Hematopoietic multipotent progenitor cell treated with erythropoietin and hydrocortisone succinate and interleukin-3 and kit ligand, for 8 days (in vitro differentiated cells): ENCODE measurements at places on chromosomes 7 and 10.

GRCh38 chr10:69559525-69559924 lies 13.7 kb downstream of the NEUROG3 start:
- no peak for DNase-seq

DNA sequence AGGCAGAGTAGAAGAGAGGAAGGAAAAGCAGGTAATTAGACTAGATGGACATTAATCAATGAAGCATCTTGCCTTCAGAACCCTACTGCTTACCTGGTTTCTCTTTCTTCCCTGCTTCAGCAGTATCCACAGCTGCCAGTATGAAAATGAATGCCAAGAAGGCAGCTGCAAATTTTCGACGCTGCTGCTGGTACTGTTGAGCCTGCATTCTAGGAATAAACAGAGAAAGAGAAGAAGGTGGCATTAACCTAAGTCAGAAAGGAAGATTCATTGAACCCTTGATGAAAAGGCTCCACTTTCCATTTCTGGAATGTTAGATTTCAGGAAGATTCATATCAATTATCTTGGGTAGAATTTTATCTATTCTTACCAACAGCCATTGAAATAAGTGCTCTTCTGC lies 88.8 kb downstream of the PTN start:
- DNase-seq: no peak

- DNase-seq: no peak
Observed at GRCh38 chr10:110103921-110104461, 96.2 kb downstream of the ADD3 start.

DNA sequence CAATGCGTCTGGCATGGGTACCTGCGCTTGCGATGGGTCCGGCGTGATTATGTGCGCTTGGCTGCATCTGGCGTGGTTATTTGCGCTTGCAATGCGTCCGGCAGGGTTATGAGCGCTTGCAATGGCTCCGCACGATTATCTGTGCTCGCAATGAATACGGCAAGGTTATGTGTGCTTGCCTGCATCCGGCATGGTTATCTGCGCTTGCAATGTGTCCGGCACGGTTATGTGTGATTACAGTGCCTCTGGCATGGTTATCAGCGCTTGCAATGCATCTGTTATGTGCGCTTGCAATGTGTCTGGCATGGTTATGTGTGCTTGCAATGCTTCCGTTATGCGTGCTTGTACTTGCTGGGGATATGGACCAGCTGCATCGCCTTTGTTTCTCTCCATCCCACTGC lies 37.7 kb downstream of the RBAK start:
- no peak for DNase-seq

DNA sequence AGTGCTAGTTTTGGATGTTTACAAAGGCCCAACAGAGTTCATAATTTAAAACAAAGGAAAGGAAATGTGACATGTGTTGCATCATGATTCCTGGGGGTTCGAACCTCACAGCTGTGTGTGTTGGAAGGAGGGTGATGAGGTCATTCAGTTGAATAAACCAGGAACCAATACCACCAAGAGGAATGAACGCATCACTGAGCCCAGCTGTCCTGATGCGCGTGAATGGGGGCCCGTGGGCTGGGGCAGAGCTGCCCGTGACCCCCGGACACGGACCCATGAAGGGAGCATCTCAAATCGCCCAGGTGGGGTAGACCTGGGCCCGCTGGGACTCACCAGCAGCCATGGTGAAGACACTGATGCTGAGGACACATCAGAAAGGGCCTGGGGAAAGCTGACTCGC lies 33.0 kb downstream of the BRI3 start:
- DNase-seq: no peak

GRCh38 chr7:3294432-3295100 lies 6.5 kb upstream of the SDK1 start:
- DNase-seq: no peak

GRCh38 chr7:64686493-64687184 lies 20.7 kb downstream of the ZNF107 start:
- DNase-seq: no peak

GRCh38 chr10:101489355-101489754 lies 98.7 kb downstream of the POLL start:
- no peak for DNase-seq

- peak; percentile 83 for DNase-seq
Observed at GRCh38 chr7:5396542-5396941, 27.1 kb downstream of the TNRC18 start.

GRCh38 chr10:104807581-104808310 lies 166.7 kb downstream of the SORCS3 start:
- no peak for DNase-seq

DNA sequence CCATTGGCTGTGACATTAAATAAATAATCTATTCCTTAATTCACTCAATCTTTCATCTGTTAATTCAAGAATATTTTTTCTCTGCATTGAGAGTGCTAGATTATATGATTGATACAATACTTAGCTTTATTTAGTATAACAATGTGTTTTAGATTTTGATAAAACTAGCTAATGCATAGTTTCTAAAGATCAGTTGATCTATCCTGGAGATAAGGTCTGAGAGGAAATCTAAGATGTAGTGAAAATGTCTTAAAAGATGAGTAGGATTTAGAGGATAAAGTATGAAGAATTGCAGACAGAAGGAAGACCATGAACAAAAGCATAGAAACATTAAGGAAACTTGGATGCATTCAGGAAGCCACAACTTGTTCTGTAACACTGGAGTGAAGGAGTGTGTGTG lies 110.3 kb downstream of the ETV1 start:
- no peak for DNase-seq

DNA sequence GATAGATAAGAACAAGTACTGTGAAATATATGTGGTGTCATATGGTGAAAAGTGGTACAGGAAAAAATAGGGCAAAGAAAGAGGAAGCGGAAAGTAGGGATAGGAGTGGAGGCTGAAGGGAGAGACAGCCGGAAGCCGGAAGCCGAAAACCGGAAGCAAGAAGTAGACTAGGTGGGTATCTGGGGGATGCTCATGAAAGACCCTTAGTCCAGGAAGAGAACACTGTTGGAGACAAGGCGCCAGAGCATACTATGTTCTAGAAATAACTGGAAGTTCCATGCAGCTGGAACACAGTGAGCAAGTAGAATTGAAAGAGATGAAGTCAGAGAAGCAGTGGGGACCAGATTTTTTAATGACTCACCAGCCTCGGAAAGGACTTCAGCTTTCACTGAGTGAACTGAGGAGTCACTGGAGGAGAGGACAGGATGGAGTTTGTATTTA lies 22.5 kb downstream of the ST8SIA6 start:
- peak; percentile 53 for DNase-seq

DNA sequence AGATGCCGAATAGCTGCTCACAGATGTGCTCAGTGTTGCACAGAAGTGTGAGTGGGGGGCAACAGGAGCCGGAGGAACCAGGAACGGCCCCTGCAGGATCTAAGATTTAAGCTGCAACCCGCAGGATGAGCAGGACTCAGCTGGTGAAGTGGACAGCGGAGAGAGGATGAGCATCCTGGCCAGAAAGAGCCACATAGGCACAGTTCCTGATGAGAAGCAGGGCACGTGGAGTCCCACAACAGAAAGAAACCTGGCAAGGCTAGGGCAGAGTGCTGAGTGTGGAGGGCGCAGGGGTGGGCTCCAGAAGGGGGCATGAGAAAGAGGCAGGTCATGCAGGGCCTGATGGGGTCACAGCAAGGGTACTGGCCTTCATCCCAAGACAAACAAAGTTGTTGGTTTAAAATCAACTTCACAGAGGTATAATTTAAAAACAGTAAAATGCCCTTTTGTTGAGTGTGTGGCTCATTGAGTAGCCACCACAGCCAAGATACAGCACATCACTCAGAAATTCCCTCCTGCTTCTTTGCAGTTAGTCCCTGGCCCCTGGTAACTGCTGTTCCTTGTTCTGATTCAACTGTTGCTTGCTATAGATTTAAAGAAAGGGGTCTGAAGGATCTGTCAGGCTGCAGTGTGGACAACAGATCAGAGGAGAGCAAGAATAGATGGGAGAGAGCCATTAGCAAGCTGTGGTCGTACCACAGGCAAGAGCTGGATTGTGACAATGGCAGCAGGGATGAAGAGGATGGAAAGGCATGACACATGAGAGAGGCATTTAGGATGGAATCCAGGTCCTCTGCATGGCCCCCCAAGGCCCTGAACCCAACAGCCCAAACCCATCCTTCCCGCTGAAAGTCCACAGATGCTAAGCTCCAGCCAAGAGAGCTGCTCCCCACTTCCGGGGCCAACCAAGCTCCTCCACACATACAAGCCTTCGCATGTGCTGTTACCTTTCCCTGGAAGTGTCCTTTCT lies 53.1 kb upstream of the OSBPL3 start:
- DNase-seq: no peak

DNA sequence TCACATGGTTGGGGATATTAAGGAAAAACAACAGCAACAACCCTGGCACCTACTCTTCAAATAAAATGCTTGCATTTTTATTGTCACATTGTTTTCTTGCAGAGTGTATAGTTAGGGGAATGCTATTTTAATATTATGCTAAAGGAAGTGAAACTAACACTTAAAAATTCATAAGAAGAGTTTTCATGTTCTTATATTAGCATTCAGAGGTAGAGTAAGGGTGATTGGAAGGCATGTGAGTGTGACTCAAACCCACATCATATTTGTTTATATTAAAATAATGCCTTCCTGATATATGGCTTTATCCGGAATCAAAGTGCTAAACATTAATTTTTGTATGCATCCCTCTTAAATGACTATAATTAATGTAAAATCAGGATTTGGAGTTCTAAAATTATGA lies 59.8 kb upstream of the TES start:
- no peak for DNase-seq

GRCh38 chr10:110481919-110482318 lies 15.8 kb upstream of the DUSP5 start:
- DNase-seq: no peak

GRCh38 chr7:29588900-29589696 lies 25.5 kb downstream of the PRR15 start:
- peak; percentile 79 for DNase-seq

DNA sequence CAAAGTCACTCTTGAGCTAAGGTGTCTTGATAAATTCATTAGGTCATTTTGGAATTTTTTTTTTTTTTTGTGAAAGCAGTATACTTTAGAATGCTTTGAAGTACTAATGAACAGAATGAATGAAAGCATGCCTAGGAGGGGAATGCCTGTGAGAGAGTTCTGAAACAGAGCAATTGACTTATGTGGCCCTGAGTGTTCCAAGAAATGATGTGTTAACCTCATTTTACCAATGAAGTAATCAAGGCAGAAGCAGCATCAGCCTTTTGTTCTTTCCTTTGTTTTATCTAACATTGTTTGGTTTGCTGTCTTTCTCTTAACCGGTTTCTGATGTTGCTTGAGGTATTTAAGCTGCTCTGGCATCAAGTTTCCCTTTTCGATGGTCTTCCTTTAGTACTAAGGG lies 154.6 kb upstream of the HGF start:
- no peak for DNase-seq

GRCh38 chr7:41679566-41679965 lies 23.3 kb downstream of the INHBA start:
- no peak for DNase-seq

DNA sequence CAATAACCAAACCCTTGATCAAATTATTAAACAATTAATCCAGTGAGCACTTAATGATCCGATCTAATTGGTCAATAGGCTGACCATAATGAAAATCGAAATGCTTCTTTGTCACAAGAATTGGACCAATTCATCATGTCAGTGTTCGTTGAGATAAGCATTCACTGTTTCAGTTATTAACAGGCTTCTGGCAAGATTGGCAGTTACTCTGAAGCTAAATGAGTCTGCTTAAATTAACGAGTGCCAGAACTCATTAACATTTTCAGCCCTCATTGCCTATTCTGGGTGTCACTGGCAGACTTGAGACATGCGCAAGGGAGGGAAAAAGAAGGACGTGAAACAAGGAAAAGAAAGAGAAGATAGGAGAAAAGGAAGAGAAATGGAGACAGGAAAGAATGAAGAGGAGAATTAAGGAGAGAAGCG lies 30.7 kb upstream of the SLC26A3 start:
- DNase-seq: peak; percentile 95

DNA sequence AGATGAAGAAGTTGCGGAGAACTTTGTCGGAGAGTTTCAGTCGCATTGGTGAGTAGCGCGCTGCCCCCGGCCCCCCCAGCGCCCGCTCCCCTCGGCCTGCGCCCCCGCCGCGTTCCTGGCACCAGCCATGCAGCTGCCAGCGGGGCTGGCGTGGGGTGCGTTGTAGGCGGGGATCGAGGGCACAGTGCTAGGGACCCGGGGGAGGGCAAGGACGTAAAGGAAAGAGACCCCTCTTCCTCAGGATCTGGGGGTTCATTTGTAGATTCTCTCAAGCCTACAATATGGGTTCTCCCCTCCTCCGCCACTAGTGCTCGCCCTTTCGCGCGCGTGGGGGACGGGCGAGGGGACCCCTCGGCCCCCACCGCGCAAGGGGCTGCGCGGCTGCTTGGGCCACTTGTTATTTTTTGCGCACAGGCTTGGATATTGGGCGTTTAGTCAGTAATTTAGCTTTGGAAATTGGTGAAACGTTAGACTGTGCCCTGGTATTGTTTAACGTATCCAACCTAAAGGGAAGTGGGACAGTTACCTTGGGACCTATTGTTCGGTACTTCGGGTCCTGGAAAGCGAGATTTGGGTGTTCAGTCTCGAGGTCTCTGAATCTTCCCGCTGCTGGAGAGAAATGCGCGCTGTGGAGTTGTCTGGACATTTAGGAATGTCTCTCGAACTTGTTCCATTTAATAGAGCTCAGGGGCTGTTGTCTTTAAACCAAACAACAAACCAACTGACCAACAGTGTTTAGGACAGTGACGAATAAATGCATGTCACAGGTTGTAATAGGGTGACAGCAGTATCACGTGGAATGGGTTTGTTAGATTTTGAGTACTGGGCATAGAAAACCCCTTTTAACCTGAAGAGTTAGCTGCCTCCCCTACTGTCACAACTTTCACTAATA lies 796 bp downstream of the CDK14 start:
- DNase-seq: no peak

- no peak for DNase-seq
Observed at GRCh38 chr10:113139699-113140098, 189.7 kb downstream of the TCF7L2 start.

- no peak for DNase-seq
Observed at GRCh38 chr10:132559538-132559937, 22.0 kb downstream of the INPP5A start.

DNA sequence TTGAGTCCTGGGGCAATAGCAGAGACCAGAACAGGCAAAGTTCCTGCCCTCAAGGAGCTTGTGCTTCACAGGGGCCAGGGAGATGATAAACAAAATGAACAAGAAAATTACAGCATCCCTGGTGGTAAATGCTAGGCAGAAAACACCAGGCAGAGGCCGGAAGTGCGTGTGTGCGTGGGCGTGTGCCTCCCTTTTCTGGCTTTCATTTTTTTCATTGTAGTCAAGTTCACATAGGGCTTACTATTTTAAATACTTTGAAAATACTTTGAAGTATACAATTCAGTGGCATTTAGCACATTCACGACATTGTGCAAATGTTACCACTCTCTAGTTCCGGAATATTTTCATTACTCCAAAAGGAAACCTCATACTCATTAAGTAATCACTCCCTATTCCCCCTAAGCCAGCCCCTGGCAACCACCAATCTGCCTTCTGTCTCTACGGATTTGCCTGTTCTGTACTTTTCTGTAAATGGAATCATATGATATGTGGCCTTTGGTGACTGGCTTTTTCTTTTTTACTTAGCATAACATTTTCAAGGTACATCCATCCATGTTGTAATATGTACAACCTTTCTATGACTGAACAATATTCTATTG lies 88.1 kb upstream of the PDCD4 start:
- no peak for DNase-seq
